T1000 (cell line): ENCODE measurements at places on chromosomes 7 and 10.

- DNase-seq, result peak; percentile 98
These were observed 256.4 kb downstream of the CAMK1D start for GRCh38 chr10:12605580-12606405.

- DNase-seq, result no peak
These were observed 255.5 kb upstream of the C7orf33 start for GRCh38 chr7:148334959-148335577.

DNA sequence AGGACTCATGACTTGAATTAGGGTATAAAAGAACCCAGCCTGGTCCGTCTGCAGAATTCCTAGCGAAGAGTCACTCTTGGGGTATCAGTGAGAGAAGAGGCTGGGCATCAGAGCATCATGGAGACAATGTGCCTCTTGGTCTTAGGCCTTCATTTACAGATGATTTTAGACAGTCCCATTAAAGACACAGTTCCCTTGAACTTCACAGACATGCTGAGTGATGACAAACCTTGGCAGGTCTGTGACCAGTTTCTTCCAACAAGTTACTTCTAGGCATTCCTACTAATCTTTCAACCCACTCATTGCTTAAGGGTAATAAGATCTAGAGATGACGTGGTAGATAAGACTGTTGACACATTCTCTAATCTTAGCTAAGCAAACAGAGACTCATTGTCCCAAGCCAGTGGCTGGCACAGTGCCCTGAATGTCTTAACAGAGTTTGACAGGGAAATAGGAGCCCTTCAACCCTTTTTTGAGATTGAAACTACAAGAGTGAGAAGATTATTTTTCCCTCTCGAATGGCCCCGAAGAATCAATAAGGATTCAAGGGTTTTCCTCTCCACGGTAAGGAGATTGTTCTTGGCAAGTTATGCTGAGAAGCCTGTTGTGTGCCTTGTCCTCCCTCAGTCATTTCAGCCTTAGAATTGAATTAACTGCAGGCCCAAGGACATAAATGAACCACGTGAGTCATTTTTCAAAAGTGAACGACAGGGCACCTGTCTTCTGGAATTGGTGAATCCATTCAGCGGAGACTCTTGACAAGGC lies 281.1 kb downstream of the CCDC3 start:
- peak; percentile 100 for DNase-seq

GRCh38 chr10:114188001-114188400 lies 8.8 kb downstream of the TDRD1 start:
- DNase-seq, result no peak

DNA sequence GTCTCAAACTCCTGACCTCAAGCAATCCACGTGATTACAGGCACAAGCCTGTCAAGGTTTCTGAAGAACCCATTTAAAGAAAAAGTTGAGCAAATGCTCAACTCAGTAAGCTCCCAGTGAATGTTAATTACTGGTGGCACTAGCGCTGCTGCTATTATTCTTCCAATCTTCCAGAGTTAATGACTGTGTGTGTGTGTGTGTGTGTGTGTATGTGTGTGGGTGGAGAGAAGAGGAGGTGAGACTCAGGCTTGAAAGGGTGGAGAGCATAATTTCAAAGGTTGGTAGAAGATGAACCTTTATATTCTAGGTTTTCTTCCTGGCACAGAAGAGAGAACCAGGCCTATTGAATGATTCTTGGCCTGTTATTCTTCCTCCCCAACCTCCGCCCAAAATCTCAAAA lies 11.6 kb upstream of the NPVF start:
- DNase-seq, result no peak

GRCh38 chr10:66521506-66521905 lies 404.3 kb upstream of the LRRTM3 start:
- DNase-seq, result no peak

- no peak for DNase-seq
These were observed 56.2 kb upstream of the TM9SF3 start for GRCh38 chr10:96642973-96643372.

- no peak for DNase-seq
These were observed 7.9 kb upstream of the MYL10 start for GRCh38 chr7:101636822-101637623.

DNA sequence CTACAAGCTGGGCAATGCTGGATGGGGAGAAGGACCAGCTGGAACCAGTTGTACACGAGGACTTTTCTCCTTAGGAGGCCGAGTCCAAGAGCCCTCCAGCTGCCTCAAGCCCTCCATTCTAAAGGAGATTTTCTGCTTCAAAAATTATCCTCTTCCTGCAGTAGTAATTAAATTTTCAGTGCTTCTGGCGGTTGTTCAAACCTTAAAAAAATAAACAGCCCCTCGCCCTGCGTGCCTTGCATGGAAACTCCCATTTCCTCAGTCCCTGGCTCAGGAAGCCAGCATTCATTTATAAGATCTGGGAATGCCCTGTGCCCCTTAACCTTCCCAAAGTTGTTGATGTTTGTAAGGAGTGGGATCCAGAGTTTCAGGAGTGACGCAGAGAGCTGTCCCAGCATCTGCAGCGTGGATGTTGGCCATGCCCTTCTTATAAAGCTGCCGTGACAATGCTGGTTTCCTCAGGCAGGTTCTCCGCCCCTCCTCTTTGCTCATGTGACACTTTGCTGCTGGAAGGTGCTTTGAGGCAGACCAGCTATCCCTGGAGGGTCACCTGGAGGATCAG lies 24.0 kb upstream of the ACTR3B start:
- no peak for DNase-seq

- no peak for DNase-seq
These were observed 47.4 kb downstream of the JAZF1 start for GRCh38 chr7:28132959-28133870.
